Adrenal gland (tissue), 19 donors: ENCODE measurements at places on chromosomes 7 and 10. TPM values are rescaled to one million over a fixed set of nuclear protein-coding genes. Genes with fewer than 3 reads are reported as not detected.

NKX1-2 gene
- total RNA-seq: not detected

NXPH1 gene
- total RNA-seq: 6.8 TPM

EFCAB10 gene
- not detected for total RNA-seq

TFEC gene
- 9.0 TPM for total RNA-seq

AVL9 gene
- total RNA-seq: 16.7 TPM

TRUB1 gene
- 57.1 TPM for total RNA-seq

GALNT17 gene
- 16.6 TPM for total RNA-seq

ANKRD61 gene
- not detected for total RNA-seq

IL15RA gene
- total RNA-seq: 55.8 TPM

C10orf143 gene
- total RNA-seq: 3.1 TPM

CCL24 gene
- total RNA-seq: 4.0 TPM

AGAP5 gene
- 7.8 TPM for total RNA-seq

SKIDA1 gene
- total RNA-seq: 3.1 TPM

GRCh38 chr10:94315975-94316464, 46.7 kb downstream of the NOC3L start:
- no peak for DNase-seq

DNA sequence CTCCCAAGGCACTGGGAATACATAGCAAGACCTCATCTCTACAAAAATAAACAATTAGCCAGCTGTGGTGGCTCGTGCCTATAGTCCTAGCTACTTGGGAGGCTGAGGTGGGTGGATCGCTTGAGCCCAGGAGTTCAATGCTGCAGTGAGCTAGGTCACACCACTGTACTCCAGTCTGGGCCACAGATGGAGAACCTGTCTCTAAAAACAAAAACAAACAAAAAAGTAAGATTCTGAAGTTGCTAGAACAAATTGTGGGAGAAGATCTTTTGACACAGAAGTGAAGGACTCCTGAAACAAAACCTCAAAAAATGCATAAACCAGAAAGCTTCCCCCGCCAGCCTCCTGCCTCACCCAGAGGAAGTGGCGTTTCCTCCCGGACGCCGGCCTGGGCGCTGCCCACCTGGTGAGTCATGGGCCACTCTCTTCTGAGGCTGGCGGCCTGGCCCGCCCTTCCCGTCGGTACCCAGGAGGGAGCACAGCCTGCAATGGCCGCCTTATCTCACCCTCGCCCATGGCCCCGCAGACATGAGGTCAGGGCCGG, 25.4 kb upstream of the ELN start:
- peak; percentile 48 for DNase-seq

GRCh38 chr7:51067258-51067657, 249.4 kb downstream of the COBL start:
- DNase-seq: no peak

GRCh38 chr7:22422831-22423615, 66.1 kb upstream of the RAPGEF5 start:
- no peak for DNase-seq

DNA sequence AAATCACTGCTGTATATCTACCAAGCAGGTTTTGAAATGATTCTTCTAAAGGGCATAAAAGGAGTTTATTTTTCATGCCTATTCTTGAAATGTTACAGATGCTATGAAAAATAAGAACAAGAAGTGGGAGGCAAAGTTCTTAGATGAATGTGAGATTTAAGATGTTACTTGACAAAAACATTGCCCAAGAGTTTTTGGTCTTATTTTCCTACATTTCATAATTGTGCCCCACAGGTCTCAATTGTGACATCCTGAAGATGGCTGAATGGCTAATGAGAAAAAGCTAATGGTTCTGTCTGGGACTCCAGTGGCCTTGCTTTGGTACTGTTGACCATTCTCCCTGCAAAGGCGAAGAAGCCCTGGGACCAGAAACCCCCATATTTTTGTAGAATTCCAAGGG, 43.0 kb upstream of the IFRD1 start:
- no peak for DNase-seq

GRCh38 chr10:104867966-104868598, 227.0 kb downstream of the SORCS3 start:
- no peak for DNase-seq

DNA sequence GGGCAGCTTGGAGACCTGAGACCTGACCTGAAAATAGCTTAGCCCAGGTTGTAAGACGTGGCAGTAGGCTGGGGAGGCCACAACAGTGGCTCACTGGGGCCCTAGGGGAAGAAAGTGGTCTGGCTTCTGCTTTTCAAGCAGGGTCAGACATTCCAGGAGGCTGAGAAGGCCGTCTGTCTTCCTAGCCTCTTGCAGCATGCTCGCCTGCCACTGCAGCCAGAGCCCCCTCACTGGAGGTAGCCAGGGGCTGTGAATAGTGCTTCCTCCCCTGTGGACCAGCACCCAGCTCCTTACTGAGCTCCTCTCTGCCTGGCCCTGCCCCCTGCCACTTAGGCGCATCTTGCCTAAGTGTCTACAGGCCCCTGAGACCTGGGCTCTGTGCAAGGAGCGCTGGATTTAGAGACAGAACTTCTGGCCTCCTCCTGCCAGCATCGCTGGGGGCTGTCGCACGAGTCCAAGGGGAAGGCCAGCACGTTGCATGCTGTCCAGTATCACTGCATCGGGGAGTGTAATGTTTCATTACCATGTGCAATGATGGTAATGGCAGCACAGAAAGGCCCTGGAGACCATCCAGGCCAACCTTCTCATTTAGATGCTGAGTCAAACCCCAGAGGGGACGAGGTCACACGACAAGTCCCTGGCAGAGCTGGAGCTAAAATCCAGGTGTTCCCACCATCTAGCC, 12.7 kb downstream of the ZMIZ1 start:
- DNase-seq: peak; percentile 69

- DNase-seq: peak; percentile 94
Measured at GRCh38 chr10:78047314-78047891, 13.7 kb downstream of the RPS24 start.

- no peak for DNase-seq
Measured at GRCh38 chr10:124955243-124955642, 13.3 kb downstream of the ZRANB1 start.

- DNase-seq: peak; percentile 27
Measured at GRCh38 chr7:74092964-74093471, 9.4 kb downstream of the LIMK1 start.

- no peak for DNase-seq
Measured at GRCh38 chr7:66913118-66914037, 7.6 kb upstream of the TMEM248 start.

- no peak for DNase-seq
Measured at GRCh38 chr10:103153302-103154197, 39.5 kb downstream of the NT5C2 start.

GRCh38 chr10:32077896-32078485, 21.8 kb upstream of the KIF5B start:
- DNase-seq: peak; percentile 90

- no peak for DNase-seq
Measured at GRCh38 chr7:108093341-108093740, 36.8 kb downstream of the LAMB4 start.

DNA sequence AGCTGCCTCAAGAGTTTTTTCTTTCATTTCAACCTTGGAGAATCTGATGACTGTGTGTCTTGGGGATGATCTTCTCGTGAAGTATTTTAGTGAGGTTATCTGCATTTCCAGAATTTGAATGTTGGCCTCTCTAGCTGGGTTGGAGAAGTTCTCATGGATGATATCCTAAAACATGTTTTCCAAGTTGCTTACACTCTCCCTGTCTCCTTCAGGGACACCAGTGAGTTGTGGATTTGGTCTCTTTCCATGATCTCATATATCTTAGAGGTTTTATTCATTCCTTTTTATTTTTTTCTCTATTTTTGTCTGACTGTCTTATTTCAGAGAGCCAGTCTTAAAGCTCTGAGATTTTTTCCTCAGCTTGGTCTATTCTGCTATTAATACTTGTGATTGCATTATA, 282.3 kb upstream of the CSTF2T start:
- DNase-seq: no peak

DNA sequence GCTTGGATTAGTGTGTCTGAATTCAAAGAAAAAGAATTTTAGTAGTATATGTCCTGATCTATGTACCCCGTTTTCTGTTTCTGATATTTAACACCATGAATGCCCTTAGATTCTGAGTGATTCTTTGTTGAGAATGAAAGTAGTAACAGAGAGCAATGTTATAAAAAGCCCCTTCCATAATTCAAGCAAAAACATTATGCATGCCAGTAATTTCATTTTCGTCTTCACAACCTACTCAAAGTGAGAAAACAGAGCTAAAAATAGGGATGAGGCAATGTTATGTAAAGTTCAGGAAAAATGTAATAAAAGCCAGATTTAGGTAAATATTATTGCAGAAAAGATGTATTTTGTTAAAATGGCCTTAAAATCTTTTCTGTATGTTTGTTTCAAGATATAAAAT, 28.1 kb downstream of the PTPRZ1 start:
- DNase-seq: no peak

- DNase-seq: no peak
Measured at GRCh38 chr7:42262964-42263363, 26.0 kb upstream of the GLI3 start.

- DNase-seq: no peak
Measured at GRCh38 chr7:94245500-94245899, 149.2 kb upstream of the COL1A2 start.

- no peak for DNase-seq
Measured at GRCh38 chr7:84176716-84177115, 17.9 kb downstream of the SEMA3A start.

DNA sequence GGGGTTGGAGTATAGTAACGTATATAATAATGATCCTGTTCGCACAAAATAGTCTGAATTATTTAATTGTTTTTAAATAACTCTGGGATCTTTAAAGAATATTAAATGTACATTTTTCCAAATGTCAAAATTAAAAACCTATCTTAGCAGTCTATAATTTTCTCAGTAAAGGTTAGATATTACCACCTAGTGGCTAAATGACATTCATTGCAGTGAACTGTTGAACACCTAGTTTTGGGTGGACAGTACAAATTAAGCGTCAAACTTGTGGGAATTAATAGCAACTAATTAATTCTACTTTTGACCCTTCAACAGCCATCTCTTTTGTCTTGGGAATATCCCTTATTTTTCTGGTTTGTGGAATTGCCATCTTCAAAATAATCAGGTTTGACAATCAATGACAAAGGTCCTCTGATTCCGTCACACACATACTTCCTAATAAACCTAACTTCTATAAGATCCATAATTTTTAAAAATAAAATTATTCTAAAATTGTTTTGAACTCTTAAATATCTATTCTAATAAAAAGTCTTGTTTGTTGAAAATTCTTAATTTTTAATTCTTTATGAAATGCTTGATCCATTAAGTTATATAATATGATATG, 165.7 kb downstream of the SEMA3D start:
- DNase-seq: no peak

DNA sequence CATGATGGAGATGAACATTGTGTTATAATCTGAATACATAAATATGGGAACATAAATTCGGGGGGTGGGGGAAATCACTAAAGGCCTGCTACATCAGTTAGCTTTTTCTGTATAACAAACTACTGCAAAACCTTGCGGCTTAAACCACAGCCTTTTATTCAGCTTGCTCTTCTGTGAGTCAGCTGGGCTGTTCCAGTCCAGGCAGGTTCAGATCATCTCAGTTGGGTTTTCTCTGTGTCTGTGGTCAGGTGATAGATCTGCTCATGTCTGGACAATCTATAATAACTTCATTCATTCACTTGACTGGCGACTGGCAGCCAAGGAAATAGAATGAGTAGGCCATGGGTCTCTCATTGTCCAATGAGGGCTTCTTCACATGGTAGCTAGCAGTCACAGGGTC, 23.5 kb downstream of the HTR7 start:
- DNase-seq: no peak

- no peak for DNase-seq
Measured at GRCh38 chr10:3765146-3765545, 19.9 kb downstream of the KLF6 start.

DNA sequence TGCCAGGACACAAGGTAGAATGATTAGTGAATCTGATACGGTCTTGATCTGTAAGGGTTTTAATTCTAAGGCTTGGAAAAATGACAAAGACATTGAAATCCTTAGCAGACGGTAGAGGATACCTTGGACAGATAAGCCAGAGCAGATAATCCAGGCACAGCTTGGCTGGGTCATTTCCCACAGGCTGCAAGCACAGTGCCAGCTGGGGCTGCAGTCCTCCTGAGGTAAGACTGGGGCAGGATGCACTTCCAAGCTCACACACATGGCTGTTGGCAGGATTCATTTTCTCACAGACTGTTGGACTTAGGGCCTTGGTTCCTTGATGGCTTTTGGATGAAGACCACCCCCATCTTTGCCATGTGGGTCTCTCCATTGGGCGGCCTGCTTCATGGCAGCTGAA, 63.2 kb upstream of the BMPER start:
- DNase-seq: no peak

- DNase-seq: no peak
Measured at GRCh38 chr7:95424716-95425115, 10.1 kb downstream of the PON2 start.

GRCh38 chr10:74589851-74590250, 236.5 kb upstream of the KAT6B start:
- no peak for DNase-seq

GRCh38 chr7:132440151-132440550, 136.1 kb downstream of the PLXNA4 start:
- no peak for DNase-seq

DNA sequence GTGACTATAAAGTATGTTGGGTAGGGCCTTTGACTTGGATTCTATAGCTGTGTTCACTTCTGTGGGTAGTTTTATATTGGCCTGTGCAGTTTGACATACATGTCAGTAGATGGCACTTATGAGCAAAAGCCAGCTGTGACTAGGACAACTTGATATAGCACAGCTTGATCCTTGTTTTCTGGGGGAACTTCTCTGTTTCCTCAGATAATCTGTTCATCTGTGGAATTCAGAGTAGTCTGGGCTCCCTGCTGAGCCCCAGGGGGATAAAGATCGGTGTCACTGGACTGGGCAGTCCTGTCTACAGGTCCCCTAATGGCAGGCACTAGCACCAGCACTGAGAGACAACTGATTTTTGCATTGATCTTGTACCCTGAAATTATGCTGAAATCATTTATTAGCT, 25.4 kb downstream of the CYP2C9 start:
- no peak for DNase-seq

- no peak for DNase-seq
Measured at GRCh38 chr10:25766687-25767221, 167.3 kb upstream of the MYO3A start.

GRCh38 chr7:150621376-150621775, 10.8 kb downstream of the GIMAP6 start:
- no peak for DNase-seq

DNA sequence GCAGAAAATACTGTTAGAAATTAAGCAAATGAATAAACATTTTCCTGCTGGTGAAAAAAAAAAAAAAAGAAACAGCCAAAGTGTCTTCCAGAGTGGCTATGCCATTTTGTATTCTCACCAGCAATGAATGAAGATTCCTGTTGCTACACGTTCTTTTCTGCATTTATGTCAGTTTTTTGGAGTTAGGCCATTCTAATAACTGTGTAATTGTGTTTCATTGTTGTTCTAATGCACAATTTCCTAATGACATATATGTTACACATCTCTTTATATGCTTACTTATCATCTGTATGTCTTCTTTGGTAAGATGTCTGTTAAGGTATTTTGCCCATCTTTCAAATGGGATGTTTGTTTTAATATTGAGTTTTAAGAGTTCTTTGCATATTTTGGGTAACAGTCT, 213.7 kb downstream of the ITGB1 start:
- DNase-seq: no peak
